ENCODE measurements at places on chromosomes 16 and 17.
A peak's percentile ranks its signal among the peaks of the same experiment; 100 is the strongest.

- DNase-seq = peak; percentile 70
Observed at GRCh38 chr17:45021607-45022287, 29.7 kb downstream of the DCAKD start.

DNA sequence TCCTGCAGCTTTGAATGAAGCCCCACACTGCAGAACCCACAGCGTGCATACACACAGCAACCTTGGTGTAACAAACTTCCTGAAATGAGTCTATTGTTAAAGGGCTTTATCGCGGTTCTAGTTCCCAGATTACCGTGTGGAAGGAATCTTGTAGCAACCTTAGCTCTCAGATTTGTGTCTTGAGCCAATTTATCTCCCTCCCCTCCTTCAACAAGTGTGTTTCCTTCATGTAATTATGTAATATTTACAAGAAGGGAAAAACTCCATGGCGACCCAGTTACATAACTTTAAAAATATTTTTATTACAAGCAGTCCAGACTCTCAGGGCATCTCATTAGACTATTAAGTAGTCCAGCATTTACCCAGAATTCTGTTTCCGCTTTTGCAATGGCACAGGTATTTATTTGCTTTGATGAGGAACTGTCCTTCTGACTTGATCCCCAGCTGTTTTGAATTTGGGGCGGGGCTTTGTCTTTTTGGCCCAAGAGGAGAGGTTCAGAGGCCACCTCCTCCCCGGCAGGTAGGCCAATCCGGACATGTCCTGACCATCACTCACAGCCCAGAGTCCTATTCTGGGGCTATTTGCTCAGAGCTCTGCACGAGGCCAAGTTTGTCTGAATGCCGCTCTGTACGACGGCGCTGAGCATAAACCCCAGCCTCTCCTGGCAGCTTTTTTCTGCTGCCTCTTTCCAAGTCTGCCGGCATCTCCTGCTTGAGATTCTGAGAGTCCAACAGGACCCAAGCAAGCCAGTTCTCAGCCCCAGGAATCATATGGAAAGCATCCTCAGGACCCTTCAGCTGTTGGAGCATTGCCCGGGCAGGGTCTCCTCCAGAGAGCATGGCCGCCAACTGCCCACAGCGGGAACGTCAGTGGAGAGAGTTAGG, 35.6 kb downstream of the CLEC16A start:
- no peak for DNase-seq

DNA sequence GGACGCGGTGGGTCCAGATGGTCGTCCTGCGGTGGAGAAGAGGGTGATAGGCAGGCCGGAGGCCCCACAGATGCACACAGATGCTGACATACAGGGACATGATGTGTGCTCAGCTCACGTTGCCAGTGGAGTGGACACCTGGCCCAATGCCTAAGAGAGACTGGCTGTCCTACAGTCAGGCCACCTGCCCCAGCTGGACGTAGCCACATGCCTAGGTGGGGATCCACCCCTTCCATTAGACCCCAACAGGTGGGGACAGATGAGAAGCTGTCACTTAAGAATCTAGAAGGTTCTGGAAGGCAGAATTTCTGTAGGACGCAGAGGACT, 117.6 kb upstream of the ZNF750 start:
- no peak for DNase-seq

DNA sequence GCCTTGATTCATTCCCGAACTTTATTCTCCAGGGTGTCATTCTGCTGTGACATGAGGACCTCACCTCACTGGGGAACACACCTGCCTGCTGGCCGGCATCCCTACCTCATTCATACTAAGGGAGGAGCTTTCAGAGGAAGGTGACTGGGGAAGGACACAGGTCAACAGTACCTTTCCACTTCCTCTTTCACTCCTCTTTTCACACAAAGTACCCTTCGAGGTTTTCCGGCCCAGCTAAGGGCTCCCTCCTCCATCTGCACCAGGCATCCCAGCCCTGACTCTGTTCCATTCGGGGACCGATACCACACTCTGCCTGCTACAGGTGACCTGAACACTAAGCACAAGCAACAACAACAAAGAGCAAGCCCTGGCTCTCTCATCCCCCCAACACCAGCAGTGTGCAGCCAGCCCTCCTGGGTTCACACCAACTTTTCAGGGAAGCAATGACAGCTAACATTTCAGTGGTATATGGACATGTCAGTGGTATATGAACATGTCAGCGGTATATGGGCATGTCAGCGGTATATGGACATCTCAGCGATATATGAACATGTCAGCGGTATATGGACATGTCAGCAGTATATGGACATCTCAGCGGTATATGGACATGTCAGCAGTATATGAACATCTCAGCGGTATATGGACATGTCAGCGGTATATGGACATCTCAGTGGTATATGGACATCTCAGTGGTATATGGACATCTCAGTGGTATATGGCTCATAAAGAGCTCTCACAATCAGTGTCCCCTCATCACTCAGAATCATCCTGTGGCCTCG, 16.0 kb downstream of the TRIM25 start:
- DNase-seq = no peak

GRCh38 chr17:14827396-14827919, 437.7 kb downstream of the PMP22 start:
- no peak for DNase-seq

- DNase-seq = no peak
Observed at GRCh38 chr17:82645516-82645915, 2.7 kb downstream of the WDR45B start.

DNA sequence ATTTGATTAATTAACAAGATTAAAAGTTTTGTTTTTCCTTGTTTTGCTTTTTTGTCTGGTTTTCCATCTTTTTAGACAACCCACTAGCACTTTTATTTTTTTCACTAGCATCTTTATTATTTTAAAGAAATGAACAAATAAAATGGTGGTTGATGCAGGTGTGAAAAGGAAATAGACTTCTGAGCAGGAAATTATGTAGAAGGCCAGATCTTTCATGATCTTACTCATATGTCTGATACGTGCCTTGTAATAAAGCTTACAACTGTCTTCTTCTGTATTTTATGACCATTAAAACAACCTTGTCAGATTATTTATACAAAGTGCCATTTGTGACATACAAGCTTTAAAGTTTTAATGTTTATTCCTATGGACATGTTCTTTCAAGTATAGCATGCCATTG, 6.3 kb downstream of the SLFN12L start:
- DNase-seq = no peak

- no peak for DNase-seq
Observed at GRCh38 chr17:33987162-33987561, 267.9 kb upstream of the CCL2 start.

GRCh38 chr17:61458000-61458399, 5.8 kb downstream of the TBX4 start:
- DNase-seq = no peak

DNA sequence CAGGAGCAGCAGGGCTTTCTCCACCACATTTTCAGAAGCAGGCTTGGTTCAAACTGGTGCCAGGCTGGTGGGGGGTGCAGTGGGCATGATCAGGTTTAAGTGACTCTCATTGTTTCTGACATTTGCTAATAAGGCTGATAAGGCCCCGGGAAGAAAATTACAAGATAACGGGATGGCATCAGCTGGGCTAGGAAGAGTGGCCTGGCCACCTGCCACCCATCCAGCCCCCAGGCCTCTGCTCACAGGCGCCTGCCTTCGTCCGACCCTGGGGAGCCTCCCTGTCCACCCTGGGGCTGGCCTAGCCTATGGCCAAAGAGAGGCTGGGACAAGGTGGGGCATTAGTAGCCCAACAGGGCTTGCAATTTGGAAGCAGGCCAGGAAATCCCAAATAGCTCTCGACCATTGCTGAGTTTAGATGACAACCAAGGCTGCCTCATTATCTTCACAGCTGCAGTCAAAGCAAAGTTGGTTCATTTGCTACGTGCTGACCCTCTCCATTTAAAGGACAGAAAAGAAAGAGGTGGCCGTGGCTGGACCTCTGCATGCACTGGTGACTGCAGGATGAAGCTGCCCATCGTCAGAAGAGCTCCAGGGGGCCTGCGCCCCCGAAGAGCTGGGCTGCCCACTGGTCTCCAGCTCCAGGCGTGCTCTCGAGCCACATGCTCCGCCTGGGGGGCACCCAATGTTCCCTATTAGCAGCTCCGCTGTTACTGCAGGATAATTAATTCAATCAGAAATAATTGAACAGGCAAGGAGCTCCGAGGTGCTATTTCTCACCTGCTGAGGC, 44.9 kb downstream of the PEMT start:
- no peak for DNase-seq

GRCh38 chr16:70574595-70575271, 51.1 kb downstream of the SF3B3 start:
- DNase-seq = no peak

GRCh38 chr16:86528061-86528929, 18.0 kb downstream of the FOXF1 start:
- no peak for DNase-seq

DNA sequence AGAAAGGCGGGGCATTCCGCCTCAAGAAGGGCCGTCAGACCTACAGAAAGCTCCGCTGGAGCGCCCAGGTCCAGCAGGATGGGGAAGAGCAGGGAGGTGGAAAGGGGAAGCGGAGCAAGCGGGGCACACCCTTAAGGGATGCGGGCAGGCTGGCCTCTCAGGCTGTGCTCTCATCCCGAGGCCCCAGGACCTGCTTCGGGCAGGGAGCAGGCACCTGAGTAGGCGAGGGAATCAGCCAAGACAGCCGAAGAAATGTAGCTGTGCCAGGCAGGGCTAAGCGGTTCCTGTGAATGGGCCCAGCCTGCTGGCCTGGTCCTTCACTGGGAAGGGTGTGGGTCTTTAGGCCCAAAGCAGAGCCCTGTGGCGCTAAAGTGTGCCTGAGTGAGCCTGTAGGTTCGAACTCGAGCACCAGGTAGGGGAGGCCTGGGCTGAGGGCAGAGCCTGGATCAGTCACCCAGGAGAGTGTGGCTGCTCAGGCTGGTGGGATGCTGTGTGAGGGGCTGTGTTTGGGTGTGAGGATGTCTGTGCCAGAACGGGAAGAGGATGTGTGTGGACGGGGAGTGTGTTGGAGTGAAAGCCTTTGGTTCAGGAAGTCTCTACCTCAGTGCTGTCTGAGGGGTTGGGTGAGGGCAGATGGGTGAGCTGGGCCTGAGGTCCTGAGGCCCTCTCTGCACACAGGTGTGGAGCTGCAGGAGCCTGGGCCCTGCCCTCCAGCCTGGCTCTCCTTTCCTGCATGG, 3.3 kb downstream of the TBX4 start:
- DNase-seq = no peak

- no peak for DNase-seq
Observed at GRCh38 chr16:83302853-83303252, 504.9 kb upstream of the HSBP1 start.

GRCh38 chr17:3222505-3222904, 15.0 kb downstream of the OR1A1 start:
- DNase-seq = no peak
